D721Med (cell line): ENCODE measurements at places on chromosomes 6 and 20.

DNA sequence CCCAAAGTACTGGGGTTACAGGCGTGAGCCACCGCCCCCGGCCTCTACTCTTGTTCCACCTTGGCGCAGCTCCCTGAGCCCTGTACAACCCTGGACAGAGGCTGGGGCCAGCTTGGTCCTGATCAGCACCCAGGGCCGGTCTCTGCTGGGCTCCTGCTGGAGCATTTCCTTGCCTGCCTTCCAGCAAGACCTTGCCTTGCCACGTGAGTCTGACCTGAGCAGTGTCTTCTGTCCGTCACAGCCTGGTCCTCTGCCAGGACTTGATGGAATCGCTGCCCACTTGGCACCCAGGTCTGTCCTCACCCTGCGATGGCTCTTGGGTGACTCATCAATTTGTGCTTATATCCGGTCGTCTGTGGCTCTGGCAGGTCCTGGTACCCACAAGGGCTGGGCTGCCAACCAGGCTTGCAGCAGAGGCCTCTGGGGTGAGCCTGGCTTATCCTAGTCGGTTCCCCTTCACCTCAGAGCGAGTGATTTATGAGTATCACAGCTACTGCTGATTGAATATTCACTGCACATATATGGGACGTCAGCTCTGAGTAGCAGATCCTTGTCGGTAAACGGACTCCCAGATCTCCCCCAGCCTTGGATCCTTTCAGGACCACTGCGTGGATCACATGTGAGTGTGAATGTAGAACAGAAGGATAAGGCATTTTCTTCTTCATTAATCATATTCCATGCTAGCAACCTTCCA lies 10.1 kb upstream of the SULF2 start:
- no peak for DNase-seq

DNA sequence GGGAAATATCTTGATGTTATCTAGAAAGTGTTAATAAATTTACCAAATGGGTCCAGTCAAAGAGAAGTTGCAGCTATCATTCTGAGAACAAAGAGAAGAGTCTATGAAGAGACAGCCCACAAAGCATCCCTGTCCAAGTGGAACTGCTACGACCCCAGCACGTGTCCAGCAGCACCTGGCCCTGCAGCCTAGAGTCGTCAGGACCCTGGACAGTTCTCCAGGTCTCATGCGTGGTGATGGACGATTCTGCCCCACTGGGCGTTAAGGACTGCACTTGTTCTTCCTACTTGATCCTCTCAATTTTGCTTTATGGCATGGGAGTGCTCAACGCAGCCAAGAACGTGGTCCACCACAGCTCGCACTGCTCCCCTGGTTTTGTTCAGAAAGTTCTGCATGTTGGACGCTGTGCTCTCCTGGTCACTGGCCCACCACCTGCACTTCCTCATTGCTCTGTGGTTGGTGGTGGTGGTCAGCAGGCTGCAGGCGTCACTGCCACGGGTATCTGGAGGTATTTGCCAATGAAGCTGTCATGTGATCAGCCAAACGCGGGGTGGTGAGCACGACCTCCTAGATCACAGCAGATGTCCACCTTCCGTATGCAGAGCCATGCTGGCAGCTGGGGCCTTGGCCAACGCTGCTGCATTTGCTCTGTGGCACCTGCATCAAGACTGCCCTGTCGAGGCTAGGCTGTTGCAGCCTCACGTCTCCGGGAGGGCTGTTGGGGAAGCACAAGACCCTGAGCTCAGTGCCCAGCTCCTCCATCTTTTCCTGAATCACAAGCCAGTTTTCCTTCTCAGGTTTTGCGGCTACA lies 356.4 kb downstream of the CDH4 start:
- no peak for DNase-seq

GRCh38 chr20:13809373-13809772 lies 24.5 kb downstream of the NDUFAF5 start:
- no peak for DNase-seq

DNA sequence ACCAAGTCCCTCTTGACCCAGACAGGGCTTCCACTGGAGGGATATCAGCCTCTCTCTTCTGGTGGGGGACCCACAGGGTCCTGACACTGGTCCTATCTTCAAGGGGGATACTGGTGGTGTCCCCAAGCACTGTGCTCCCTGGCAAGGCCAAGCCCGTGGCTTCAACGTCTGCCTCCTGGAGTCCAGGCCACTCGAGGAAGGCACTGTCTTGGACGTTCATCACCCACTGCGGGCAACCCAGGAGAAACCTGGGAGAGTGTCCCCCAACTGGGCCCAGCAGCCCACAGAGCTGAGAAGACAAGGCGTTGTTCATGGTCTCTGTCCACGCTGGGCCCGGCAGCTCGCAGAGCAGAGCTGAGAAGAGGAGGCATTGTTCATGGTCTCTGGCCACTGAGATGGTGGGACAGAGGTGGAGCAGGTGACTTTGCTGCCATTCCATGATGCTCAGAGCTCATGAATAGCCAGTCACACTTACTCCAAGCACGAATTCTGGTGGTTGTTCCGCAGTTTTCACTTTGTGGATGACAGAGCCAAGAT lies 37.5 kb upstream of the FRMD1 start:
- no peak for DNase-seq

DNA sequence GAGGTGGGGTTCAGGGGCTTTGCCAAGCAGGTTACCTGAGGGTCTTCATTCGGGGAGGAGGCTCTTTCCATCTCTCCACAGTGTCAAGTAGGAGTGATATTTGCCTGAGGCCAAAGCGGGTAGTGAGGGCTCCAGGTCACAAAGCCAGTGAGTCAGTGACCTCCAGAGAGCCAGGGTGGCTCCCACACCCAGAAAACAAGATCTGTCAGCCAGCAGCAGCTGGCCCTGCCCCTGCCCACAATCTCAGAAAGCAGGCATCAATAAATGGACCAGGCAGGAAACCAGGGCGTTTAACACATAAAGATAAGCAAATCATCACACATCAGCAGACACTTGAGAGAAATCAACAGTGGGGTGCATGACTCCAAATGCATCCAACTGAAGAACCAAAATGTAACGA lies 250.8 kb downstream of the CDH26 start:
- no peak for DNase-seq

DNA sequence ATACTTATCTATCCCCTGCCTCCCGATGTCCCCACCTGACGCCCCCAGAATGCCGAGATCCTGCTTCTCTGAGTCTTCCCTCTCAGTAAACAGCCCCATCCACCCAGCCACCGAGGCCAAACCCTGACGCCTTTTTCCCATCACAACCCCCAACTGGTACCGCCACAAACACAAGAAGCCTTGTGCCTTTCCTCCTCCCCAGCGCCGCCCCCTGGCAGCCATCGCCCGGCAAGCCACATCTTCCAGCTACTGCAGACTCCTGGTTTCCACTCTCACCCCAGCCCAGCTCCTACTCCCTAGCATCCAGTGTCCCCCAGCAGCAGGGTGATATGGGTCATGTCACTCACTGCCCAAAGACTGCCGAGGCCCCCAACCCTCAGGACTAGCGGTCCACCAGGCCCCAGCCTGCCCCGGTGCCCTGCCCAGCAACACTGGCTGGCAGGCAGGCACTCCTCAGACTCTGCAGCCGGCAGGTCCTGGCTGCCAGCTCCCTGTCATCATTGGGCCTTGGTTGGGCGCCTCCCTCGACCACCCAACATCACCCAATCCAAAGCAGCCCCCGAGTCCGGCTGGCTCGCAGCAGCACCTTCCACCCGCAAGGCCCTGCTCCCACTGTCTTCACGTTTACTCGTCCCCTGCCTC lies 11.2 kb downstream of the TCFL5 start:
- DNase-seq: no peak

DNA sequence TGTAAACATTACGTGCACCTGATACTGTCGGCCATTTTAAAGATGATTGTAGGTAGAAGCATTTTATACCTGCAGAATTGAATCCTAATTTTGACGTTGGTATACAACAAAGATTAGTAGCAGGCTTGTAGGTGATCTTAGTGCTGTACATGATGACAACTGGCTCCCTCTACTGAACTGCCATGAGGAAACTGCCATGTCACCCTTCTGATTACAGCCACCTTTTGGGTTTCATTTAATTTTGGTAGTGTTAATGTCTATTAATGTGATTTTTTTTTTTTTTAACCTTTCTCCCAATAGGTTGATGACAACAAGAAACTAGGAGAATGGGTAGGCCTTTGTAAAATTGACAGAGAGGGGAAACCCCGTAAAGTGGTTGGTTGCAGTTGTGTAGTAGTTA lies 2.3 kb downstream of the RPS12 start:
- DNase-seq: no peak

DNA sequence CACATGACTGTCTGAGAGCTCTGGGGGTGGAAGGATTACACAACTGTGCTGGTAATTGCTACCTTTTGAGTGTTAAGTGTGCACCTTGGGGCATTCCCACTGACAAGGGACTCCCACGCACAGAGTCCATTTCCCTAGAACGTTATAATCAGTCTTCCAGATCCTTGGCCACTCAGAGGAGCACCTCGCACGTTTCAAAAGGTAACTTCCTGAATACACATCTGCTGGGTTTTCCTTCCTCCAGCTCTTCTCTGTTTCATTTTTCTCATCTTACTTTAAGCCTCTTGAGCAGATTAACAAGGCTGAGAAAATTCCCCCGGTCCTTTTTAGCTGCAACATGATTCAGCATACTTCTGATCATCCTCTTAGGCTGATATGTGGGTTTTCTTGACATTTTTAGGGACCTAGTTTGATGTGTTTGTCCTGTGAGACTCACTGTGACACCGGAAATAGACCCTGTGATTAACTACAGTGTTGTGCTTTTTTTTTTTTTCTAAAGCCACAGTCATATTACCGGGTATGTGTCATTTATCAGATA lies 98.4 kb upstream of the DUSP22 start:
- peak; percentile 47 for DNase-seq

- DNase-seq: no peak
These were observed 97.8 kb downstream of the TNFAIP3 start for GRCh38 chr6:137964876-137965275.

DNA sequence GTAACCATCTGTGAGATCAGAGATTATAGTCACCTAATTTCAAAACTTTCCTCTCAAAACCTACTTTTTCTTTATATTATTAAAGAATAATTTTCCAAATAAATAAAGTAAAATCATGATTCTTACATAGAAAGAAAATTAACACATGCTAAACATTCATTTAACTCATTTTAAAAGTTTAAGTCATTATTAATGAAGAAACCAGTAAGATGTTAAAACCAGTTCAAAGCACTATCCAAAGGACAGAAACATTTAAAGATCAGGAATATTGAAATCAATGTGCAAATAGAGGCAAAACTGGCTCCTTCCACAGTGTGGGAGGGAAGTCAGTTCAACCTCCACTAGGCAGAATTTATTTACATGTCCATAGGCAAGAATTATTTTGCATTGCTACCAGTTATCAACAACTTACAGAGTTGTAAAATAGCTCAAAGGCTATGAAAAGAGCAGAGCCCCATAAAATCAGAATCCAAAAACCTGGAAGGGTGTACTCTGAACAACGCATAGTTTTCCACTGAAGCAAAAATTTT lies 146.9 kb downstream of the KHDC1L start:
- no peak for DNase-seq

DNA sequence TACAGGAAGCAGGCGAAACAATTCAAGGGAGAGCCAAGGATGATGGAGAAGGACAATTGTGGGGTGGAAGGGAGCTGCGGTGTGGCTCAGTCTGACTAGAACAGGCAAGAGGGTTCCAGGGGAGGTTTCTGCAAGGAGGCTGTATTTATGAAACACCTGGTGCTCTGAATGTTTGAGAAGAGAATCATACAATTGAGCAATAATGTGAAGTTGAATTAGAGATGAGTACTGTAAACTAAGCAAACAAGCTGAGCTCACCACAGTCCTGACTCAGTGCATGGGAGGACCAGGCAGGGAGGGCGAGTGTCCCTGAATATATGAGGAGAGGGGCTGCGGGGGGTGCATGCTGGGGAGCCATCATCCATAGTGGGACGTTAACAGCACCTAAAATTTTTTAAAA lies 279.7 kb downstream of the KIF16B start:
- no peak for DNase-seq

DNA sequence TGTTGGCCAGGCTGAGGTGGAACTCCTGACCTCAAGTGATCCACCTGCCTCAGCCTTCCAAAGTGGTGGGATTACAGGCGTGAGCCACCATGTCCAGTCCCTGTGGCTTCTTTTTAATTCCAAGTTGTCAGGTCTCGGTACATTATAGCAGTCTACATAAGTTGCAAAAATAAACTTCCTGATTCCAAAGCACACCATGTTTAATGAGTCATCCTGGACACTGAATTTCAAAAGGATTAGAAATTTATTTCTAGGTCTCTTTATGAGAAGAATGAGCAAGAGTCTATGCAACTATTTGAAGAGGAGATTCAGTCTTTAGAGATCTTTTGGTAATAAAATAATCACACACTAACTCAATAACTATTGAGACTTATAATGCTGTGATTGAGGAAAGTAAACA lies 63.9 kb upstream of the MCHR2 start:
- no peak for DNase-seq

- DNase-seq: no peak
These were observed 403.4 kb downstream of the SYNE1 start for GRCh38 chr6:152233547-152234320.

DNA sequence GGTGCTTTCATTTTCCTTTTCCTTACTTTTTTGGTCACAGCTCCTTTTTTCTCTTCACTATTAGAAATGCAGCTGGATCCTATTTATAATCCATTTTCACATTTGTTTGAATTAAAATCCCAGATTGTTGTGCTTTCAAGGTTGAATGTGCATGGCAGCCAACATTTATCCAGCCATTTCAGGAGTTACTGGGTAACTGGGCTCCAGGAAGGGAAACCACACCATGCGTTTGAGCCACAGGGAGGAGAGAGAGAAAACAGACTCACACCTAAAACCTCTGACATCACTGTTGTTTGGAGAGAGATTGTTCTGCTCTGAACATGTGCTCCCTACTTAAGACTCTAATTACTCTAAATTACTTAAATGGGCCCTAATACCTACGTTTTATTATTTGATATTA lies 173.4 kb downstream of the BMP2 start:
- no peak for DNase-seq

DNA sequence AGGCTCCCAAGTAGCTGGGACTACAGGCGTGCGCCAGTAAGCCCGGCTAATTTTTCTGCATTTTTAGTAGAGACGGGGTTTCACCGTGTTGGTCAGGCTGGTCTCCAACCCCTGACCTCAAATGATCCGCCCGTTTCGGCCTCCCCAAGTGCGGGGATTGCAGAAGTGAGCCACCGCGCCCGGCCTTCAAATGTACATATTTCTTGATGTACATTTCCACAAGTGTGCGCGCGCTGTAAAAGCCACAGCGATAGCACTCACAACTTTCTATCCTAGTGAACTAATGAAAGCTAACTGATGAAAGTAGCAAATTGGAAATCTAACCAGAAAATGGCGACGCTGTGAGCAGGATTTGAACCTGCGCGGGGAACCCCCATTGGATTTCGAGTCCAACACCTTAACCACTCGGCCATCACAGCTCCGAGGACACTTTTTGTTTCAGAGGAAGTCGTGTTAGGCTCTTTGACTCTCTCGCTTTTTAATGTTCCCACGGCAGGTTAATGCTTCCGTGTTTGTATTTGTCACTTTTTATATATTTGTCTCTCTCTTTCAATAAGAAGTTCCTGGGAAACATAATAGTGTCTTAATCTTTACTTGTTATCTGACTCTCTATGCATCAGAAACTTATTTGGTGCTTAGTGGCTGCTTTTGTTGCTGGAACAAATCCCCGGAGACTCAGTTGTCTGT lies 199.4 kb upstream of the ZNF184 start:
- DNase-seq: no peak
